Activated T-helper 2 cell treated with anti-CD3 and anti-CD28 coated beads, Interferon-gamma antibody, Interleukin-2, Interleukin-4, amounts not matched to agents 10 μg/mL and 5 μg/mL and 100 μg/mL, durations not matched to agents 14 hours and 24 hours and 36 hours (primary cell): ENCODE measurements at places on chromosomes 4 and X. TPM values are rescaled to one million over a fixed set of nuclear protein-coding genes. Genes with fewer than 3 reads are reported as not detected.

FGFBP2 gene
- total RNA-seq = 2.4 and 3.9 TPM in 2 replicates

GAGE12J gene
- total RNA-seq = not detected in 2 replicates

INTU gene
- total RNA-seq = not detected in 2 replicates

DSPP gene
- not detected in 2 replicates for total RNA-seq

- no peak overlapping the region for H3K4me3 ChIP-seq
- no peak overlapping the region for H3K27ac ChIP-seq
- peaks cover 66% of the 10 kb centered on the region for H3K27me3 ChIP-seq
- DNase-seq = no peak
Measured at GRCh38 chr4:121056066-121056465, 16.3 kb downstream of the NDNF start.

DNA sequence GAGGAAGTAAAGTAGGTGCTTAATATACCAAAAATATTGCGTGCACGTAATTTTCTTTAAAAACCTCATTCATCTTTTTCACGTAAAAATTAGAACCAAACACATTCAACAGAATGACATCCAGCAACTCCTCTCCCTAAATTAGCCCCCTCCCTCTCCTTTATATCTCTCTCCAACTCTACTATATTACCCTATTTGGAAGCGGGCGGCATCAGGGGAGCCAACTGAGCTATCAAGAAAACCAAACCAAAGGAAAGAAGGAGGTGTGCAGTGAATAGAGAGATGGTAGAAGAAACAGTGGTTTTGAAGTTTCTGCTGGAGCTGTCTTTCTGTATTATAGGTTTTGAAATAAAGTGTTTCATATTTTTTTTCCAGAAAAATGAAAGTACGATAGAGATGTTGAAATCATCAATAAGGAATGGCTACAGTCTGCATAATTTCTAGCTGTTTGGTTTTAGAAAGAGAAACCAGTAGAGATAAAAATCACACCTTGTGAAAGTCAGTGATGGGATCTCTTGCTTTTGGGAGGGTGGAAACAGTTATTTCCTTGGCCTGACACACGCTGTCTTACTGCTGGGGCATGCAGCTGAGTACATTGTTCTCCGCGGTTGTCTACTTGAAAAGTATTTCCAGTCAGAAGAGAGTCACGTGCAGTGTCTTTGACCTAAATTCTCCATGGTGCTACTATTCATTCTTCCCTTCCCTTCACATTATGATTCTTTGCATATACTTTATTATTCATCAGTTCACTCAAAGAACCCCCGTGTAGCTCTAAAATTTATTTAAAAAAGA, 94.1 kb upstream of the WDR17 start:
- H3K36me3 ChIP-seq = no peaks in the 10 kb centered on the region
- no peaks in the 10 kb centered on the region for H3K4me1 ChIP-seq
- no peak overlapping the region for H3K4me3 ChIP-seq

DNA sequence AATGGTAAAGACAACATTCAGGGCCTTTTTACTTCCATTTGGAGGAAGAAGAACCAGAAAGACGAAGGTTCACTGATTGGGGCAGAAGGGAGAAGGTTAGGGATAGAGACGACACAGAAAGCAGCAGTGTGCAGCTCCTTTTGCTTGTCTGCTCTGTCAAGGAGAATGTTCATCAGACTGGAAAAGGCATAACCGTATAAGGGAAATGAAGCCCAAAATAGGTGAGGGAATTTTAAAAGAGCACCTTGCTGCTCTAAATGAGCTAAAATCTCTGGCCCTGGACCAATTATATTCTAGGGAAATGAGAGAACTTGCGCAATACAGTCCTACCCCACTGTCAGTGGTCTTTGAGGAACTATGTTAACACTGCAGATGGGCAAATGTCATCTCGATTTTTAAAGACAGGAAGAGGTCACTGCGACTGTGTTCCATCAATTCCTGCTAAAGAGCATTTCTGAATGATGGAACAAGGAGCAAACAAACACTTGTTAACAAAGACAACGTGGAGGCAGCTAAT, 909.8 kb upstream of the FTHL17 start:
- no peak for DNase-seq
- no peak overlapping the region for H3K27ac ChIP-seq
- no peaks in the 10 kb centered on the region for H3K36me3 ChIP-seq

DNA sequence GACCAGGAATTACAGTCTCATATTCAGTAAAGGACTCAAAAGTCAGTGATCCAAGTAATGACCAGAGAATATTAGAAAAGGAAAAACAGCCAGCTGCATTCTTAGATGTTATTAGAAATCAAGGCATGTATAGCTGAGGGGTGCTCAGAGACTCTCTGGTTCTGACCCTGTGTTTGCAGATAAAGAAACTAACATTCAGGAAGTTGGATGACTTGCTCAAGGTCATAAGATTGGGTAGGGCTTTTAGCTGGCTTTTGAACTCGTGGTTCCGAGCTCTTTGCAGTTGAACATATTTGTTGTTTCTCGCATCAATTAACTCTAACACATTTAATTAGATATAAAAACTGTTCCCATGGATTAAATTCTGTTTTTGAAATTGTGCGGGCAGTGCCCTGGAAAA, 62.5 kb upstream of the ENPP6 start:
- no peak overlapping the region for H3K4me3 ChIP-seq
- H3K36me3 ChIP-seq = peaks cover 14% of the 10 kb centered on the region
- no peak for DNase-seq
- H3K27ac ChIP-seq = peak overlapping the region; percentile 92

DNA sequence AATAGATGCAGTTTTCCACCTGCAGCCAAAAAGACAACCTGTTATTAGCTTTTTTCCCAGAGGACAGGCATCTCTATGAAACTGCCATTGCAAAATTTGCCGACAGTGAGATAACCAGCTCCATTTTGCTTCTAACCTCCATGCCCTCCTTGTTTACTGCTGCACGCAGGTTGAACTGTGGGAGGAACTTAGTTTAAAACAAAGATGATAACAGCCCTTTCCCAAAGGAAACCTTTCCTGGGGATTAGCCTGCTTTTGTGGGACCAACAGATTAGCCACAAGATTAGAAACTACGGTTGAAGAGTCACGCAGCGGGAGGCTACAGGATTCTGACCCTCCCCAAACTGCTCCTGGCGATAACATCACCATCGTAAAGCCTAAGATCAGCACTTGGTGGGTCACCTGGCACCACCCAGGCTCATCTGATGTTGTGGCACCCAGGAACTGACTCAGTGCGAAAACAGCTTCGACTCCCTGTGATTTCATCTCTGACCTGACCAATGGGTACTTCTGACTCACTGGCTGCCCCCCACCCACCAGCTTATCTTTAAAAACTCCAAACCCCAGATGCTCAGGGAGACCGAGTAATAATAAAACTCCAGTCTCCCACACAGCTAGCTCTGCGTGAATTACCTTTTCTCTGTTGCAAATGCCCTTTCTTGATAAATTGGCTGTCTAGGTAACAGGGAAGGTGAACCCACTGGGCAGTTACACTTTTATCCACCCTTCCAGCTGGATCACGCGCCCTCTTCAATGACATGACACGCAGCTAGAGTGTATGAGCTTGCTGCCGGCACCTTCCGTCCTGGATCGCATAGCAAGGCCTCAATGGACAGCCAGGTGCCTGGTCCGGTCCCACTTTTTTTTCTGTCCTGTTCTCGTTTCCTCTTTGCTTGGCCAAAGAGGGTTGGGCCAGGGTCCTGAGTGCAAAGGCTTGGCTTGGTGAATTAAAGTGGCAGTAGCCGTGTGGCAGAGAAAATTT, 27.2 kb downstream of the NOP14 start:
- no peaks in the 10 kb centered on the region for H3K27me3 ChIP-seq
- peaks cover 43% of the 10 kb centered on the region for H3K4me1 ChIP-seq
- peak overlapping the region; percentile 87 for H3K4me3 ChIP-seq
- H3K27ac ChIP-seq = peak overlapping the region; percentile 89
- peaks cover 70% of the 10 kb centered on the region for H3K36me3 ChIP-seq
- DNase-seq = peak; percentile 62
